Stimulated activated CD4-positive, alpha-beta T cell treated with anti-CD3 and anti-CD28 coated beads, Interleukin-15, amount 100 ng/mL, for 48 hours (primary cell): ENCODE measurements at places on chromosomes 13 and 19.

GRCh38 chr13:95660981-95661581 lies 15.9 kb upstream of the DNAJC3 start:
- no peak for DNase-seq

GRCh38 chr13:114135731-114136171 lies 3.3 kb upstream of the RASA3 start:
- DNase-seq, result no peak

- DNase-seq, result no peak
Measured at GRCh38 chr13:113974304-113975281, 717 bp upstream of the C13orf46 start.

- no peak for DNase-seq
Measured at GRCh38 chr13:74153316-74153715, 19.1 kb upstream of the KLF12 start.

DNA sequence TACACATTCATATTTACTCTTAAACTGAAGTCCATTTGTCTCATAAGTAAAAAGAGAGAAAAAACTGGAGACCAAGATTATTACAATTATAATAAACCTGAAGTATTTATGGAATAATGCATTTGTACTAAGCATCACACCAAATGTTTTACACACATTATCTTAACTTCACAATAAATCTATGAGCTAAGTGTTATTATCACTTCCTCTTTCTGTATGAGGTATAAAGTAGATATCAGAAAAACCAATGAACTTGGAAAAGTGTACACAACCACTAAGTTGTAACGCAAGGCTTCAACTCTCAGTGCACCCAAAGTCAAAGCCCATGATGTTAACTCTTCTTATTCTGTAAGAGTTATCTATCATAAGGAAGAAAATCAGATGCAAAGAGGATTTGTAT lies 274.7 kb downstream of the FGF14 start:
- no peak for DNase-seq

GRCh38 chr19:58399903-58400302 lies 4.4 kb downstream of the RNF225 start:
- DNase-seq, result no peak

GRCh38 chr19:15631817-15632216 lies 8.9 kb upstream of the CYP4F3 start:
- DNase-seq, result no peak

- no peak for DNase-seq
Measured at GRCh38 chr13:59771272-59771671, 392.5 kb downstream of the DIAPH3 start.

DNA sequence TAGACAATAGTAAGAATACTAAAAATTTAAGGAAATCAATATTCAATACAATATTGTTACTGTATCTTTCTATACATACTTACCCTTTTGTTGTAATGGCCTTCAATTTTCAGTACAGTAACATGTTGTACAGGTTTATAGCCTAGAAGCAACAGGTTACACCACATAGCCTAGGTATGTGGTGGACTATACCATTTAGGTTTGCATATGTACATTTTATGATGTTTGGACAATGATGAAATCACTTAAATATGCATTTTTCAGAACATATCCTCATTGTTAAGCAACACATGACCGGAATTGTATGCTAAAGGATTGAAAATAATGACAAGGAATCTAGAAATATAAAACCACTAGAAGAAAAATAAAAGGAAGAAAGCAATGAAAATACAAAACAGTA lies 611.4 kb downstream of the DACH1 start:
- DNase-seq, result no peak

- DNase-seq, result no peak
Measured at GRCh38 chr19:41535029-41535622, 40.8 kb upstream of the CEACAM21 start.

DNA sequence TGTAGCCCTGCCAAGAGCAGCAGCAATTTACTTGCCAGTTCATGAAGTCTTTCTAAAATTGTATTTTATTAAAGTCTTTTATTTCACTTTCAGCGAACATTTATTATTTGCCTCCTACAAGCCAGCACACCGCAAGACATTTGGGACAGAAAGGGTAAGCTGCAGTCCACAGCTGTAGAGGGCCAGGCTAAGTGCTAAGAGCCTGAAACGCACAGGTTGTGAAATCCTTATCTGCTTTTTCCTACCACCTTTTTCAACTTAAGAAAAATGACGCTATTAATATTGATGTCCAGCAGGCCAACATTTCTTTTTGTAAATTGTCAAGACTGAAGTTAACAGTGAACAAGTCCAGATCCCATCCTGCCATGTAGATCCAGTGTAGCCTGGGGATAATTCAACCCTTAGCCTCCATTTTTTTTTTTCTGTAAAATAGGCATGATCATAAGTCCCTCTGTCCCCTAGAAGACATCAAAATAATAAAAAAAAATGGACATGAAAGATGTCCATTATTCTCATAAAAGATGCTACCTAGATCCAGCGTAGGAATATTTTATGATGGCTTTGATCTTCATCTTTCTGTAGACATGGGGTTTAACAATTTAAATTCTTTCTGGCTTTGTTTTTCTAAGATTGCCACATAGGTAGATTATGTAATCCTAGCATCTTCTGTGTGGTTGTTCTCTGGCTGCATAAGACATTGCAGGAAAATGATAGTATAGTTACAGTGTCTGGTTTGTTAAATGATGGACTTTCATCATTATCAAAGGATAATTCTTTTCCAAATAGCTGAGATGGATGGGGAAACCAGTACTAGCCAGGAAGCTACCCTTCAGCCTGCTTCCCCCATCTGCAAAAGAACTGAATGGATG lies 128.4 kb downstream of the SHISA2 start:
- no peak for DNase-seq

DNA sequence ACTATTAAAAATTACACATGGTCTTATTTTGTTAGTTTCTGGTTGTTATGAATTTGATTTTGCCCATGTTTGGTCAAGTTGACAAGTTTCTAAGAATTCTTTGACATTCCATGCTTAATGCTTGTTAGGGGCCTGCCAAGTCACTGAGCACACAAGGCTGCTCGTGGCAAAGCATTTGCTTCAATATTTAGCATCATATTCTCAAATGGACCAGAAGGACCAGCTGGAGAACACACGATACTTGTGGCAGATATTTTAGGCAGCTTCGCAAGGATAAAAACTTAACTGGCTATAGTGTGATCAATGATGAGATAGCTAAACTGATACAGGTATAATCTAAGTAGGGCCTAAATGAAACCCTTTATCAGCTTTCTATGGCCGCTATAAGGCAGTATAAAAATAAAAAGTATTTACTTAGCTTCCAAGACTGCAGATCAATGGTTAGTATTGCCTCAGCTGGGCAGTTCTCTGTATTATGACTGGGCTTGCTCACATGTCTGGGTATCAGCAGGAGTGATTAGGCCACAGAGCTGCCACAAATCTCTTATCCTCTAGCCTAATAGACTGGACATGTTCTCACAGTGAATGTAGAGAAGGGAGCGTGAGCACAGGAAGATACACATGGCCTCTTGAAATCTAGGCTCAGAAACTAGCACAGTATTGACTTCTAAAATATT lies 155.9 kb upstream of the SPRY2 start:
- DNase-seq, result no peak

GRCh38 chr19:5947435-5947834 lies 30.5 kb downstream of the RANBP3 start:
- no peak for DNase-seq

DNA sequence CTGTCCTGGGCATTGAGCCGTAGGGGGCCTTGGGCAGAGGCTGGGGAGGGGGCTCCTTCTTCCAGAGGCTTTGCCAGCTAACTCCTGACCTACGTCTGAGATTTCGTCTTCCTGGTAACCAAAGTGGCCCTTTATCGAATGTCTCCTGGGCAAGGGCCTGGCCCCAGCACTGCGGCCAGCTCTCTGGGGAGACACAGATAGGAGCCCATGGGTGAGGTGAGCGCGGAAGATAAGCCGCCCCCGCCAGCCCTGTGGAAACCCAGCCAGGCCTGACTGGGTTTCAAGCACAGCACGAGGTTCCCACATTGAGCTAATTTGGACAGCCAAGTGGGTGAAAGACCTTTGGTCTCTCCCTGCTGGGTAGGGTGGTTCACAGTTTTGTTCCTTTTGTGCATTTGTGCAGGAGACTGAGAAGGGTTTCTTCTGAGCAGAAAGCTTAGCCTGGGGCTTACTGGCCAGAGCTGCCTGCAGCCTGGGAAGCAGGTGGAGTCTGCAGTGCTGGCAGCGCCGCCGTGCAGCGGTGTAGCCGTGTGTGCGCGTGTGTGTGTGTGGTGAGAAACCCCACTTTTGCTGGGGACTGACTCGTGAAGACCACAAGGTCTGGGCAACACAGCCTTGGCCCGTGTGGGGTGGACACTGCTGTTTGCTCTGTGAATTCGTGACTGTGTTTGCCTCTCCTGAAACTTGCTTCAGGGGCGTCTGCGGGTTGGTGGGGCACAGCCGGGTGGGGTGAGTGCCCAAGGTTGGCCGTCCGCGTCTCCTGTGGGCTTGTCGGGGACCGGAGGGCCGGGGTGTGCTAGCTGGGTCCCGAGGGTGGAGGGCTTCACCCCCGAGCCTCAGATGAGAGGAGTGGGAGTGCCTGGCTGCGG lies 2.5 kb downstream of the BSG start:
- DNase-seq, result no peak

DNA sequence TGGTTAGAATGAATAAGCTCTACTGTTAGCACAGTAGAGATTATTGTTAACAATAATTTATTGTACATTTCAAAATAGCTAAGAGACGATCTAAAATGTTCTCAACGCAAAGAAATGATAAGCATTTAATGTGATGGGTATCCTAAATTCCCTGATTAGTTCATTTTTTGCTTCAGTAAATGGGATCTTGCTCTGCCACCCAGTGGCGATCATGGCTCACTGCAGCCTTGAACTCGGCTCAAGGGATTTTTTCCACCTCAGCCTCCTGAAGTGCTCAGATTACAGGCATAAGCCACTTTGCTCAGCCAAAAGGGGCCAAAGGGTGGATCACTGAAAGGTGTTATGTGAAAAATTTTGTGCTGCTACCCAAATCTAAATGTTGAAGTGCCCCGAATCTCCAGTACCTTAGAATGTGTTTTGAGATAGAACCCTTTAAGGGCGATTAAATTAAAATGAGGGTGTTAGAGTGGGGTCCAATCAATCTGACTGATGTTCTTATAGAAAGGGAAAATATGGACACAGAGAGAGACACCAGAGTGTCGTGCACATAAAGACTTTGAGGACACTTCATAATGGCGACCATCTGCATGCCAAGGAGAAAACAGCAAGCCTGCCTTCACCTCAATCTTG lies 31.5 kb upstream of the ZNF766 start:
- DNase-seq, result peak; percentile 13

DNA sequence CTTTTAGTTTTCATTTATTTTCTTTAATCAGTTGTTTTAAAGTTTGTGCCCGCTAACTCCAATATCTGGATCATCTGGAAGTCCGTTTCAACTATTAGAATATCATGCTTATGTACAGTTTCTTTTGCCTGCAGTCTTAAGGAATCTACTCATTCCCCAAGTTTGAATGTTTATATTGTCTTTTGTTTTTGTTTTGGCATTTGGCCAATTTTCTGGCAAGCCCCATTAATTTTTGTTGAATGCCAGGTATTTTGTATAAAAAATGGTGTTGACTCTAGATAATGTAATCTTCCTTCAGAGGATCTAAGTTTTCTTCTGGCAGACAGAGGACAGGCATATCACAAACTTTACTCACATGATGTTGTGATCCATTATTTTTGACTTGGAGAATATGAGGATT lies 11.1 kb upstream of the ZNF235 start:
- DNase-seq, result no peak

DNA sequence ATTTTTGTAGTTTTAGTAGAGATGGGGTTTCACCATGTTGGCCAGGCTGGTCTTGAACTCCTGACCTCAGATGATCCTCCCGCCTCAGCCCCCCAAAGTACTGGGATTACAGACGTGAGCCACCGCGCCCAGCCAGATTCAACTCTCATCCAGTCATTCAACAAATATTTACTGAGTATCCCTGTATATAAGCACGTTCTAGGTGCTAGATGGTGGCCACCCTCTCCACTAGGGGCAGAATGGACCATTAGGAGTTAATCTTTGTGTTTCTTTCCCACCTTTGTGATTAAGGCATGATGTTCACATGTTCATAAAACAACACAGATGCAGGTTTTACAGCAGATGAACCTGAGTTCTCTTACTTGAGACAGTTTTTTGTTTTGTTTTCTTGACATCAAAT lies 7.3 kb downstream of the SHKBP1 start:
- no peak for DNase-seq

DNA sequence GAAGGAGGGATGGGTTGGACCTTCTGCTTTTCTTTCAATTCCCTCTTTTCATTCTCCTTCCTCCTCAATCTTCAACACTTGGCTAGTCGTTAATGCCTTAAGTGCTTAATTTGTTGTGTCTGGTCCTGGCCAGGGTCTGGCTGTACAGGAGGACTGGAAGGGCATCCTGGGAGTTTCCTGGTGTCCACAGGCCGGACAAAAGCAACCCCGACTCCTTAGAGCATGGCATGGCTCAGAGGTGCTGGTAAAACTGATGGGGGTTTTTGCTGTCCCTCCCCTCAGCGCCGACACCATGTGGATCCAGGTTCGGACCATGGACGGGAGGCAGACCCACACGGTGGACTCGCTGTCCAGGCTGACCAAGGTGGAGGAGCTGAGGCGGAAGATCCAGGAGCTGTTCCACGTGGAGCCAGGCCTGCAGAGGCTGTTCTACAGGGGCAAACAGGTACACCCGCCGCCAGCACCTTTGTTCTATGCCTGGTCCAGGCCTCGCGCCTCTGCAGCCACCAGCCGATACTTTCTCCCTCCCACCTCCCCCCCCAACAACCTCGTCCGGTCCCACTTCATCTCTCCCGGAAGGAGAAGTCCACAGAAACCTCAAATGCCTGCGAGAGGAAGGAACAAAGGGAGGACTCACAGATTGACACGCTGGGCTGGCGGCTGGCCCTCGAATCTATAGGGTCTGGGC lies 1.4 kb downstream of the UHRF1 start:
- no peak for DNase-seq

DNA sequence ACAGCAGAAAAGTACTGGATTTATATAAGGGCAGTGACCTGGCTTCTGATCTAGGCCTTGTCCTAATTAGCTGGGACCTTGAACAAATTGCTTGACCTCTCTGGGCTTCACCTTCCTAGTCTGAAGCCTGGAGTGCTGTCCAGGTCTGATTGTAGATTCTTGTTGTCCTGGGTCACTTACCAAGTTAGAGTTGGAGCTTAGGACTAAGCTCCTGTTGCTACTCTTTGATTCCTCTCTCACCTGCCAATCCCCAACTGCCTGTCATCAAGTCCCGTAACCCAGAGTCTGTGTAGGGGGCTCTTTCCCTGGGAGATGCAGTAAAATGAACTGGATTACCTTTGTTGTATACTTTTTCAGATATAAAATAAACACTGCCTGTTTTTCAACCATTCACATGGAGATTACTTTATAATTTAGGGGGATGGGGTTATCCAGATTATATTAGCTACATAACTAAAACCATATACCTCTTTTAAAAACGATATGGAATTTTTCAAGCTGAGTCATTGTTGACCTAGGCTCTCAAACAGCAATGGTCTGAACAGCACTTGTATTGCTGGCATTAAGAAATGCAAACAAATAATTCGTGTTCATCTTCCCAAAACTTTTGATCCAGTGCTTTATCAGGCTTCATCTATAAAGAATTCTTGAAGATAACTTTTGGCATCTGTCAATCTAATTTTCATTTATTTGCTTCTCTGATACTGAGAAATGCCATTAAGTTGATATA lies 5.8 kb downstream of the ARHGAP35 start:
- DNase-seq, result no peak
